Hippocampal formation (tissue), 2 donors: ENCODE measurements at places on chromosomes 6 and 20.

DNA sequence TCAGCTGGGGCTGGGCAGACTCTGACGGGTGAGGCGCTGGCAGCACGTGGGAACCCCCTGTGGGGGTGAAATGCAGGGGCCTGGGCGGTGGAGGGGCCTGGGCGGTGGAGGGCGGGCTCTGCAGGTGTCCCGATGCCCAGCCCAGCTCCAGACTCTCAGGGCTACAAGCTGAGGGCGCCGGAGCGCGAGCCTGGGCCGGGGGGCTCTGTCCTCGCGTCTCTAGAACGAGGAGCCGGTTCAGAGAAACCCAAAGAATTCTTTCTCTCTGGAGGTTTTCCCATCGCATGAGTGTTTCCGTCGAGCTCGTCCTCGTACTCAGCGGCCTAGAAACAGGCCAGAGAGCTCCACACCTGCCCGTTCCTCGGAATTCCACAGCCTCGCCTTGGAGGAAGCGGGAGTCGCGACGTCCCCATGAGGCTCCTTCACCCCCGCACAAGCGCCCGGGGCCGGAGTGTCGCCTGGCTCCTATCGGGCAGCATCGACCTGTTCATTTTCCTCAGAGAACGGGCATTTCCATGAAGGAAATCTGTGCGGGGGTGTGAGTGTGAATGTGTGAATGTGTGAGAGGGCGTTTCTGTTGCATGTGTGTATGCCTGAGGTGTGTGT lies 76.9 kb downstream of the SMOC2 start:
- DNase-seq, result no peak

- DNase-seq, result no peak
Observed at GRCh38 chr20:5859608-5860007, 90.7 kb downstream of the TRMT6 start.

DNA sequence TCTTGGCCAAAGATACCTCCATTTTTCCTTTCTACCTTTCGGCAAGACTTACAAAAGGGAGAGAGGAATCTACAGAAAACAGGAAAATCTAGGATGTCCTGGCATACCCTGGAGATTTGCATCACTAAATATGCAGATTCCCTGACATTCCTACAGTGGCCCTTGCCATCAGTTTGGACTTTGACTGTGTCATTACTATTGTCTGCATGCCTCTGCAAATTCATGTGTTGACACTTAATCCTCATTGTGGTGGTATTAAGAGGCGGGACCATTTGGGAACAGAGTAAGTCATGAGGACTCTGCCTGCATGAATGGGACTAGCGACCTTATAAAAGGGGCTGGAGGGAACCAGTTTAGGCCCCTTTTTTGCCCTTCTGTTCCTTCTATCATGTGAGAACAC lies 50.5 kb upstream of the DTNBP1 start:
- DNase-seq, result no peak

DNA sequence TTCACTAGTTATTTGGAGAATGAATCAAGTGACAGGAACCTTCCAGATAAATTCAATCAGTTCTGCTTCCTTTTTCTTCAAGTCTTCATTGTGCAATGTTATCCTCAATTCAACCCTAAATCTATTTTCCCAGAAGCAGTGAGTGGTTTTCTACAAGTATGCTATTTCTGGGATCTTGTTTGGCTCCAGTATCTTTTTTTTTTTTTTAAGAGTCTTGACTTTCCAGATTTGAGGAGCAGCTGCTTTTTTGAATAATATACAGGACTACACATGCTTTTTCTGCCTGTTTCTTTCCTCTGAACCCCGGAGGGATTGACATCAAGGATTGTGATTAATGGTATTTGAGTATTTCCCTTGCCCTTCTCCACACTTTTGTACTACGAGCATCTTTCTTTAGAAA lies 339.2 kb upstream of the JAG1 start:
- DNase-seq, result no peak

GRCh38 chr6:37175332-37176267 lies 5.6 kb downstream of the PIM1 start:
- DNase-seq, result no peak

GRCh38 chr6:125746731-125747588 lies 2.5 kb upstream of the HEY2 start:
- DNase-seq, result peak; percentile 78

DNA sequence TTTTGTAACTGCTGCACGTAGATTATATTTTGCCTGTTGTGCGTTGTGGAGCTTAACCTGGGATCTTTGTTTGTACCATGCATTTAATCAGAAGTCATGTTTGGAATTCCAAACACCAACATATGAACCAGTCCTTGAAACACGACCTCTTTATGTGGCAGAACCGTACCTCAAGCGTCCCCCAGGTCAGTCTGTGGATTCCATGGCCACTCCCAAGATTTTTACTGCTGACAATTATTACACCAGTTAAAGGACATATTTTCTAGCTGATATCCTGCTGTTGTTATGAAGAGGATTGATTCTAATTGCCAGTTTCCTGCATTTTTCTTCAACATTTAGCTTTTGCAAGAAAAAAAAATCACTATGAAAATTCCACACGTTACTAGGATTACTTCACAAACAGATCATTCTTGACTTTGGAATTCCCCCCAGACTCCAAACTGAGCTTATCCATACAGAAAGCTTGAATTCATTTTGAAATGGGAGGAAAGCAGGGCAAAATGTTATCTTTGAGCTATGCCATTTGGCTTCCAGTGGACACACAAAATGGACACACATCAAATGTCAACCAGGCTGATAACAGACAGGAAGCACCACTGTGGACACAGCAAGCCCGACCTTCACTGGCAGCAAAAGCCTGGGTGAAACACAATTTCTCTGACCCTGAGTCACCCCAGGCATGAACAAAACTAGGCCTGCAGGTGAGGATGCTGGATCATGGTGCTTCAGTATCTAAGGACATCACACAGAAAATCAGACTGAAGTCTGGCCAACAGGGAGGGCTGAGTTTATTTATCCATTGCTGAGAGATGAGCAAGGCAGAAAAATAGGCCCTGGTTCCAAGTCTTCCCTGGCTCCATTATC lies 542.9 kb upstream of the JAG1 start:
- DNase-seq, result no peak

GRCh38 chr6:138811866-138812265 lies 16.0 kb downstream of the ECT2L start:
- no peak for DNase-seq
